Hematopoietic multipotent progenitor cell treated with erythropoietin and hydrocortisone succinate and interleukin-3 and kit ligand, for 15 days (in vitro differentiated cells): ENCODE measurements at places on chromosomes 12 and 14.
A peak's percentile ranks its signal among the peaks of the same experiment; 100 is the strongest.

GRCh38 chr12:62191491-62192179, 68.6 kb upstream of the USP15 start:
- DNase-seq, result no peak

DNA sequence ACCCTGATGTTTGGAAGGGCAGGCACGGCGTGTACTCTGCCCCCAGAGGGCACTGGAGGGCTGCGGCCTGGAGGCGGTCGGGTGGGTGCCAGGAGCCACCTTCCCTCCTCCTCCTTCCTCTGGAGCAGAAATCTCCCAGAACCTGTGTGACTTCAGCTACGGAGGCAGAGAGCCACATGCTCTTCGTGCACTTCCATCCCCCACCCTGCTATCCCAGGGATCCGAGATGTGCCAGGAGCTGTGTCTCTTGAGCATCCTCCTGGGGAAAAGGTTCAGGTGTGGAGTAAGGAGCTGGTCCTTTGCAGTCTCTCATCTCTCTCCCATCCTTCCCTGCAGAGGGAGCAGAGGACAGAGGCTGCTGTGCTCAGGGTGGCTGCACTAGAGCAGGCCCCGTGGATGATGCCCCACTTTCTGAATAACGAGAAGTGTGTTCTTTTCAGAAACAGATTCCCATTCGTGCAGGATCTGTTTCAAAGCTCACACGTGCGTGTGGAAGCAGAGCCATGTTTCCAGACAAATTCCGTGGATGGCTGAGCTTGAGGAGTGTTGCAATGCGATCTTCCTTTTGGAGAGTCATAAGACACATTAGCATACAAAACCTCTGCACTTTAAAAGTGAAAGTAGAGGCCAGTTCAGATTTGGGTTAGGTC, 162.9 kb downstream of the ADGRD1 start:
- no peak for DNase-seq

GRCh38 chr12:116455540-116456329, 103.4 kb upstream of the MAP1LC3B2 start:
- no peak for DNase-seq

DNA sequence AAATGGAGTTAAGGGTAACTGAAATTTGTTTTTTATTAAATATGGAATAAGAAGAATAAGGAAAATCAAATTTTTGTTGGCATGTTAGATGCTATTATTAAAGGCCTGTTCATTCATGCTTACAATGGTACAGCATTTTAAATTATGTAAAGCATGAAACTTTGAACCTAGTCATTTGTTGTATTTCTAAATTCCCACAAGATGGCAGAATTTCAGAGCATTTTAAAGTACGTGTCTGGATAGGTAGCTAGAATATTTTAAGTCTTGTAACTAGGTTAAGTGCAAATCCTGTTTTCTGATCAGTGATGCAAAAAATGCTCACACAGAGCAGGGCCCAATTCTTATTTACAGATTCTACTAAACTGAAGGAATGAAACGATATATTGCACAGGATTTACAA, 585.6 kb upstream of the MIS18BP1 start:
- no peak for DNase-seq

DNA sequence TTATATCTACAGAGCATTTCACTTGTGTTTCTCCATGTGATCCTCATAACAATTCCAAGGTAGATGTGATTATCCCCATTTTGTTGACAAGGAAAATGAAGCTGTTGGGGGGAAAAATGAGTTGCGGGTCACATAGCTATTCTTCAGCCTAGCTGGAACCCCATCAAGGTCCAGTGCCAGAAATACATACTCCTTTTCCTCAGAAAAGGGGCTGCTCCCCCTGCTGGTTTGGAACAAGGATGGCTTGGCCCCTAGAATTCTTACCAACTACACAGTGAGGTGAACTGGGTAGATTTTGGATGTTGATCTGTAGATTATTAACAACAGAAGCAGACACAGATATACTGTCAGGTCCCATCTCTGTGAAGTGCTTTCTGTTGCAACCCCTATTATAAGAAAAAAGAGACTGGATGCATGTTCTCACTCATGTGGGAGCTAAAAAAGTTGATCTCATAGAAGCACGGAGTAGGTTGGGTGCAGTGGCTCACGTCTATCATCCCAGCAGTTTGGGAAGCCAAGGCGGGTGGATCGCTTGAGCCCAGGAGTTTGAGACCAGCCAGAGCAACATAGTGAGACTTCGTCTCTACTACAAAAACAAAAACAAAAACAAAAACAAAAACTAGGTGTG, 8.9 kb downstream of the IKZF4 start:
- peak; percentile 67 for DNase-seq

DNA sequence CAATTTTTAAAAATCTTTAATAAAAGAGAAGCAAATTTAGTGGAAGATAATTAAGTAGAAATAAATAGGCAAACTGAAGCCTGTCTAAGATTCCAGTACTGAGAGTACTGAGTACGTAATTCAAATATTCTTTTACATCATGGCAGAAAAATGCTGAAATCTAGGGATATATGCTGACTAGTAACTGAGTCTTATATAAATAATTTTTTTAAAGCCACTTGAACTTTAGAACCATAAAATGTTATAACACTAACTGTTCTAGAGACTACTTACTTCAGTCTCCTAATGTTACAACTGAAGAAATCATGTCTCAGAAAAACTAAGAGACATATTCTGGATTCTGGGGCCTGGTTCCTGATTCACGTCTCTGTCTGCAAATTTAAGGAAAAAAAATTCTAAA, 230.6 kb upstream of the PLEKHG7 start:
- no peak for DNase-seq

- peak; percentile 38 for DNase-seq
Measured at GRCh38 chr12:93115646-93116045, 186.6 kb upstream of the EEA1 start.
